Stimulated activated CD8-positive, alpha-beta memory T cell treated with anti-CD3 and anti-CD28 coated beads, Interleukin-4, amount 100 ng/mL, for 4 hours (primary cell): ENCODE measurements at places on chromosomes 11 and 22.

- DNase-seq: no peak
Observed at GRCh38 chr11:45484326-45484883, 181.0 kb downstream of the CHST1 start.

- no peak for DNase-seq
Observed at GRCh38 chr11:72430741-72431570, 3.4 kb downstream of the CLPB start.

DNA sequence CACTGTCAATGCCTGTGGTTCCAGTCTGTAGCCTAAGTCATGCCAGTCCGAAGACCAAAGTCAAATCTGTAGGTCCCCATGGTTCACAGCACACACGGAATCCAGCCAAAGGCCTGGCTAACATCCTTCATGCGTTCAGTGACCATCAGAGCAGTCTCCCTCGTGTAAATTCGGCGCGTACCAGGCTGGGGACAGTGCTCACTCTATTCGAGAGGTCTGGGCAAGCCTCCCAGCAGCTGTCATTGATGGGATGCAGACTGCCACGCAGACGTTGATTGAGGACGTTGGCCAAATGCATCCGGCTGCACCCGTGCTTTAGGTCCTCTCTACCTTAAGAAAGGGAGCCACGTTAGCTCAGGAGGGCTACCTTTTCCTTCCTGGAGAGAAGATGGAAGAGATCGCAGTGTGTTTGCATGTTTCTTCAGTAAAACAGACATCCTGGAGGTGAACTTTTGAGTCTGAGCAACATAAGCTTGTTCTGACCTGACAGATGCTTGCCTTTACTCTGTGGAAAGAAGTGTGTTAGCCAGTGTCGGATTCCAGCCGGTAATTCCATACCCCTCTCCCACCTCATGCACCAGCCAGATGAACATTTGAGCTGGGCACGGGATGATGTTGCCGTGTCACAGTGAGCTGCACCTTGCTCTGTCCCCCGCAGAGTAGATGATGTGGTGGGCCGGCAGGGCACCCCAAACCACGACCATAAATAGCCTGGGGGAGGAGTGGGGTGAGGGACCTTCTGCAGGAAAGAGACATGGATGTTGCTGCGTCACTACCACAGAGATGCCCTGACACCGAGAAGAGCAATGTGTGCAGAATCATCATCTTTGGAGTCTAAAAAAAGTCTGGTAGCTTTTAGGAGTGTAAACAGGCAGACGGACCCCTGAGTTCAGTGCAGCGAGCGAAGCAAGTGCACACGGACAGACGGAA lies 12.2 kb downstream of the CTTN start:
- DNase-seq: no peak

- no peak for DNase-seq
Observed at GRCh38 chr11:10322401-10322800, 17.5 kb downstream of the ADM start.

GRCh38 chr22:50045211-50046018 lies 12.7 kb downstream of the TTLL8 start:
- no peak for DNase-seq

DNA sequence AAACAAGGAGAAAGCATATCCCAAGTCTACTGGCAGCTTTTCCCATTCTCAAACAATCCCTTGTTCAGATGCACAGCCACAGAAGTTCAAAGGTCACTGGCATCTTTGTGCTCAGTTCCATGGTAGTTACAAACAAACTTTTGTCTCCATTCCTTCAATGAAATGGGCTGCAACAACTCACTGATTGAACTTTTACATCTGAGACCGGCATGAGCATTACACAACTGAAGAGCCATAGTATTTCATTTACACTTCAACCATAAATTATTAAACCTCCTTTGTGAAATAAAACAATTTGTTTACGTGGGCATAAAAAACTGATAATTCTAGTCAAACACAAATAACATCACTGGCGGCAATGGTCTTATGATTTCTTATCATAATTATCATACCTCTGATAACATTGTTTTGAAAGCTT lies 67.8 kb upstream of the ARHGAP32 start:
- DNase-seq: no peak

DNA sequence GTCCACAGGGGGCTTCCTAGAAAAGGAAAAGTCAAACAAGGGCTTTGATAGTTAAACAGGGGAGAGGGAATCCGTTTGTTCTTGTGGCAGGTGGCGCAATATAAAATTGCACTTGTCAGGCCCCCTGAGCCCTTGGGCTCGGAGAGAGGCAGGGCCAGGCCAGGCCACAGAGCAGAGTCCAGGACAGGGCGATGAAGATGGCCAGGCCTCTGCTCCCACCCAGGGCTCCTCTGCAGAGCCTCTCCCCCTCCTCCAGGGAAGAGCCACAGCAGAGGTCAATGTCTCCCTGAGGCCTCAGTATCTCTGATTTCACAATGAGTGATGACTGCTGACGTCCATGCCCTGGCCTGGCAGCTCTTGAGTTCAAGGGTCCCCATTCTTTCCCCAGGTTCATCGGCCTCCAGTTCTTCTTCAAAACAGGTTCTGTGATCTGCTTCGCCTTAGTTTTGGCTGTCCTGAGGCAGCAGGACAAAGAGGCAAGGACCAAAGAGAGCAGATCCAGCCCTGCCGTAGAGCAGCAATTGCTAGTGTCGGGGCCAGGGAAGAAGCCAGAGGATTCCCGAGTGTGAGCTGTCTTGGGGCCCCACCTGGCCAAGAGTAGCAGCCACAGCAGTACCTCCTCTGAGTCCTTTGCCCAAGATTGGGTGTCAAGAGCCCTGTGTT lies 36.4 kb upstream of the TPBGL start:
- DNase-seq: no peak

DNA sequence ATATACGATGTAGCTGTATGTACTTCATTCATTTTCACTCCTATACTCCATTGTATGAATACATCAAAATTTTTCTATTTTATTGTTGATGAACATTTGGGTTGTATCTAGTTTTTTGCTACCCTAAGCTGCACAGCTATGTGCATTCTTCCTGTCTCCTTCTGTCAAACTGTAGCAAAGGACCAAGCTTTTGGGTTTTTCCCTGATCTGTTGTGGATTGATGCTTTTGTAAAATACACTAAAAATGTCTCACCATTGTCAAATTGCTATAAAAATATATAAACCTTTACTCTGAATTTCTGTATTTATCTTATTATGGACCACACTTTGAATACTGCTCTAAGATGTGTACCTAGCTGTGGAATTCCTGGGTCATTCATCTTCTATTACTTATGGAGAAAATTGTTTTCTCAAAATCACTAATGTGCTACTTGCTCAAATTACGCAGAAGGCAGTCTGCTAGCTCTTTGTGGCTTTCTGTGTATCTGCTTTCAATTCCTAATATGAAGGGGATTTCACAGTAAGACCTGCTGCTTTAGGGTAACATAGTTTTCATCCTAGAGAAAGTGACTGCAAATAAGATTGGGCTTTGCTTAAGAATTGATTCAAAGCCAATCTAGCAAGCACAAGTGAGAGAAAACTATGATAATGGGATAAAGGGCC lies 123.4 kb downstream of the CYP2R1 start:
- no peak for DNase-seq

DNA sequence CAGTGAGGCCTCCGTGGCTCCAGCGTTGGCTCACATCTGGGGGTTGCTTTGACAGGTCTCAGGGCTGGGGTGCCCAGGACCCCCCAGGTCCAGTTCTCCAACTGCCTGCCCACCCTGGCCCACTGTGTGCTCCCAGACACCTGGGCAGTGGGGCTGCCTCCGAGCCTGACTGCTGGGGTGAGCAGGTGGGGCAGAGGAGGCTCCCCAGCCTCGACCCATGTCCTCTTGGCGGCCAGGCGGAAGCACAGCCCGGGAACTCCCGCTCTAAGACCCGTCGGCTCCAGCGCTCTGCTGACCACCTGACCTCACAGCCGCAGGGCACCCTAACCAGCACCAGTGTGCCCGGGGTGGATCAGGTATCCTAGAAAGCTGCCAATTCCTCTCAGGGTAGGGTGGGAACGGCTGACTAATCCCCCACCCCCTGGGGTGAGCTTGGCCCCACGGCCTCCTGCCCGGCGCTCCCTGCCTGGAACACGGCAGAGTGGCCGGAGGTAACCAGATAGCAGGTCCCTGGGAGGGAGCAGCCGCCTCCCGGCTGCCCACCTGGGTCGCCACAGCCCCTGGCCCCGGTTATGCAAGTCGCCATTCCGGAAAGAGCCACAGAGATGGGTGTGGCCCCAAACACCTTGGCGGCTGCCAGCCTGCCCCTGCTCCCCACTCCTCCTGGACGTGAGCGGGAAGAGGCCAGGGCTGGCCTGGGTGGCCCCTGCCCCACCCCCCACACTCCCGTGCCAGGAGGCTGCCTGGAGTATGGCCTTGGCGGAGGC lies 19.2 kb upstream of the MUC5B start:
- no peak for DNase-seq

GRCh38 chr22:44705022-44705297 lies 3.0 kb downstream of the PRR5 start:
- no peak for DNase-seq

DNA sequence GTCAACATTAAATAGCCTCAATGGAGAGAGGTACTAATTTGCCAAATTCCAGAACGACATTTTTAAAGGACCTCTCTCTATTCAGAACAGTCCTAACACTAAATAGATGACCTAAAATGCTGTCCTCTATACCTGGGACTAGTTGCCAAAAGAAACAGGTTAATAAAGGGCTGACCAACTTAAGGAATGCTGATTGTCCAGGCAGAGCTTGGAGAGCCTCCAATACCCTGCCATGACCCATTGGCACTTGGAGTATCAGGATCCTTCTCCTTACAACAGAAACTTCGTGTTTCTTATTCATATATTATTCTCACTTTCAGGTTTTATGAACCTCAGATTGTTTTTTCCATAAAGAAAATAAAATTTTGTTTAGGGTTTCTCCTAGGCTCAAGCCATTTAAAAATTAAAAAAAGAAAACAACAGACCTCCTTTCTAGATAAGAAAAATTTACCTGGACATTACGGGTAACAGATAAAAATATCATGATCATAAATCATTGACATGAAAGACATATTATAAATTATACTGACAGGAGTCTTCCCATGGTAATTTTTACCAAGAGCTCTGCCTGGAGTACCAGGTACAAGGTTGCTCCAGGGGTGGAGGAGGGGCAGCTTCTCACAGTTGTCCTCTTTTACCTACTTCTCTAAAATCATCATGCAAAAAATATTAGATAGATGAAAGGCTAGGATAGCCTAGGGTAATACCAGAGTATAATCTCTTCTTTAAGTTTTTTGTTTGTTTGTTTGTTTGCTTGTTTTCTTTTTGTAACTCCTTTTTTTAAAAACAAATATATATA lies 2.0 kb downstream of the LRRC4C start:
- DNase-seq: no peak

- no peak for DNase-seq
Observed at GRCh38 chr11:57483562-57483918, 23.2 kb downstream of the RTN4RL2 start.

DNA sequence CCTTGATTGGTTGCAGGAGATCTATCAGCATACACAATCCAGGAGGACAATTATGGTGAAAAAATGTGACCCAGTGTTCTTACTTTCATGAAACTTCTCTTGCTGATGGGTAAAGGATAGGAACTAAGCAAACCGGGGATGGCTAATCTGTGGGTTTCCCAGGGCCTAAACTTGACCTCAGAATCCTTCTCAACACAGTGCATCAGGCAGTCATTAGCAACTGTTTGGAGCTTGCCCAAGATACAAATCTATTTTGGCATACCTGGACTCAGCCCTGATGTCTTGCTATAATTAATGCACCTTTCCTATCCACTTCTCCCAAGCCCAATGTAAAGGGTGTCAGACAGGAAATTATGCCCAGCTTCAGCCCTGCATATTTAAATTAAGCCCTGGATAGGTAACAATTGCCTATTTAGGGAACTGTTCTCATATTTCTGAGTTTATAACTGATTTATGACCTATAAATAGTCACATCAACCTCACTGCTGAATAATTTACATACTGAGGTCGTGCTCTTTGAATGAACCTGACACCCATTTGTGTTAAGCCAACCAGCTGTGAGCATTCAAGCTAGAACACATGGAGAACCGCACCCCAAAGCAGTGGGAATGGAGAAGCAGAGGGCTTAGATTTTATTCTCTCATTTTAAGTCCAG lies 9.2 kb upstream of the PHF21A start:
- no peak for DNase-seq

DNA sequence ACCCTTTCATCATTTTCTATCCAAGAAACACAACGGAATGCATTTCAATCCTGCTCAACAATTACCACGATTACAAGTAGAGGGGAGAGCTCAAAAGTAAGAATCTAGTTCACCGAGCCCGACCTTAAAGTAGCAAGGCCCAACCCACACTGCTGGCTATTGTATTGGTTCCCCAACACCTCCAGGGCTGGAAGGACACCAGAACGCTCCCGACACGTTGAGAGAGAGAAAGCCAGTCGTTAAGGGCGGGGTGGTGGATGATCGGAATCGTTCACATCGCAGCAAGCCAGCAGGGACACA lies 690 bp downstream of the CKAP5 start:
- no peak for DNase-seq

GRCh38 chr11:59558270-59558643 lies 46.9 kb downstream of the OR4D9 start:
- DNase-seq: no peak

- no peak for DNase-seq
Observed at GRCh38 chr22:30809086-30809485, 114.4 kb downstream of the OSBP2 start.

- no peak for DNase-seq
Observed at GRCh38 chr11:111231836-111232235, 13.7 kb upstream of the POU2AF2 start.

DNA sequence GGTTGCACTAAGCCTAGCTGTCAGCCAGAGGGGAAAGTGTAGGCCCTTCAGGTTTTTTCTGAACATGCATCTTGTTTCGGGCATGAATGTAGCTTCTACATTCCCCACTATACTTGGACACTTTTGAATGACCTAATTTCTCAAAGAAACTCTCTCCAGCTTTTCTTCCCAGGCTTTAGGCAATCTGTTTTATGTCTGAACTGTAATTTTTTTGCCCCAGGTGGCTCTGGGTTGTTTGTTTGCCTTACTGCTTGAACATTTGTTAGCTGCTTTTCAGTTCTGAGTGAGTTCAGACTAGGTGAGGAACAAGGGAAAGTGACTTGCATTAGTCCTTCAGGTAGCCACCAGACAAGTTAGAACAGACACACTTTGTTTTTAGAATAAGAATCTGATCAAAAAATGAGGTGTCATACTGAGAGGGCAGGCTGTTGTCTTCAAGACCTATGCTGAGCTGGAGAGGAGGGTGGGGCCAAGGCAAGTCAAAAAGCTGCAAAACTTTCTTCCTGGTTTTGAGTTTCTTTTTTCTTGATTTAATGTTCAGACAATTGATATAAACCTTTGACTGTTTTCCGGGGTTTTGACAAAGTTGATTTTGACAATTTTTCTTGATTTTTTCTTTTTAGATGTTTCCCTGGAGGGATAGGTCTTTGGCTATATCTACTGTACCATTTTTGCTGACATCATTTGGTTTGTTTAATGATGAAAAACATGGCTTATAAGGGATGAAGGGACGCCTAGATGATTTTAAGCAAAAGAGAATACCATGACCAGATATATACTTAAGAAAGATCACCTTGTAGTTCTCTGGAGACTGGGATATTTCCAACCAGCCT lies 182.8 kb downstream of the WNT11 start:
- no peak for DNase-seq

- DNase-seq: no peak
Observed at GRCh38 chr22:18987765-18988164, 51.7 kb upstream of the PRODH start.
